ENCODE measurements at places on chromosomes 1 and 21.

DNA sequence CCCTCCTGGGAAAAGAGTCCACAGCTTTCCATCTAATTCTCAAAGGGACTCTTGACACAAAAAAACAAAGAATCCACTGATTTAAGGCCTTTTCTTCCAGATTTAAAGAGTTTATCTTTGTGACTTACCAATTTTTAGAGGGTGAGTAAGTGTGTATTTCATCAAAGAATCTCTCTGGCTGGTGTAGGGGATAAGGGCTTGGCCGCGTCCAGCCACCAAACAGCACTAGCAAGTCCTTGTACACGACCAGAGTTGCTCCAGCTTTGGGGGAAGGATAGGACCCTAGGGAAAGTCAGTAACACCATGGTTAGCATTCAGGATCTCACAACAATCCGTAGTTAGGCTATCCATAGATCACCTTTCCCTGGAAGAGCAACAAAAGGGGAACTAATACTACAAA lies 19.5 kb upstream of the CPLANE2 start:
- DNase-seq, result no peak

DNA sequence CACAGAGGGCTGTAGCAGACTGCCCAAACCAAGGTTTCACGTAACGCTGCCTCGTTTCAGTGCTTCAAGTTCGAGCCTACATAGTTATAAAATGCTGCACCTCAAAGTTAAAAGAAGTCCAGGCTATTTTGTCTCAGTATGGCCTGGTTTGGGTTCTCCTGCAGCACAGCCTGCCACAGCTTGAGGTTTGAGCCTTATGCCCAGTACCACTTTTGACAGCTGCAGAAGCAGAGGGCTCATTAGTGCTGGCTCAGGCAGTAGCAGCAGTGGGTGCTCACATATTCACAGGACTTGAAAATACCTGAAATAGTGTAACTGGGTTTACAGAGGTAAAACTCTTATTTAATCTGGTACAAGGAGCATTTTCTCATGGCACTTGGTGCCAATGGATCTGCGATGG lies 15.3 kb downstream of the SPATA46 start:
- no peak for DNase-seq

DNA sequence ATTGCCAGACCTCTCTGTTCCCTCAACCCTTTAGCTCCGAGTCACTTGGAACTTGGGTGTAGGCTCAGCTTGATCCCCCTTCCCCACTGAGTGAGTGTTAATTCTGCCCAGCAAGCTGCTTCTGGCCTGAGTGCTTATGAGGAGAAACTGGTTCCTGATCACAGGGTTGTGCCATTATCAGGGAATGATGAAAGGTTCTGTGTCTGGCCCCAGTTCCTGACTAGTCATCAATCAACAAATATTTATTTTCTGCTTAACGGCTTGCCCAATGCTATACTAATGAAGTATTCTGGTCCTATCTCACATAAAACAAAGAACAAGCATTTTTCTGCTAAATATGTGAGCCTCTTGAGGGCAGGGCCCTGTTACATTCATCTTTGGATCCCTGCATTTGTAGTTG lies 20.8 kb downstream of the CC2D1B start:
- DNase-seq, result no peak

- DNase-seq, result no peak
Observed at GRCh38 chr21:33418691-33419090, 15.5 kb downstream of the IFNGR2 start.

DNA sequence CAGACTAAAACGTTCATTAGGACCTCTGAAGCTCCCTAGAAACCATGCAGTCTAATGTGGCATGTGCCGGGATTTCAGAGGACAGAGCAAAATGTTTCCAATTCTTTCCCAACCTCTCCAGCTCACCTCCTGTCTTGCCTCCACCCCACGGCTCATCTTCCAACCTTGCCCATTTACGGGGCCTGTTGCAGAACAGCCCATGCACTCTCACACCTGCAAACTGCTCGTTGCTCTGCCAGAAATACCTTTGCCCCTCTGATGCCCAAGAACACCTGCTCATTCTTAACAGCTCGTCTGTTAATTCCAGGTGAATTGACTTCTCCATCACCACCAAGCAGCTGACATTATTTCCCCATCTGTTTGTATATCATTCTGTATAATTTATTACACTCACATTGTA lies 53.9 kb upstream of the LBR start:
- no peak for DNase-seq

Data from activated CD8-positive, alpha-beta memory T cell treated with anti-CD3 and anti-CD28 coated beads for 48 hours (primary cell).